ENCODE measurements at places on chromosomes 13 and 19.

- no peak for DNase-seq
These were observed 62.2 kb downstream of the KCTD12 start for GRCh38 chr13:76823969-76824368.

DNA sequence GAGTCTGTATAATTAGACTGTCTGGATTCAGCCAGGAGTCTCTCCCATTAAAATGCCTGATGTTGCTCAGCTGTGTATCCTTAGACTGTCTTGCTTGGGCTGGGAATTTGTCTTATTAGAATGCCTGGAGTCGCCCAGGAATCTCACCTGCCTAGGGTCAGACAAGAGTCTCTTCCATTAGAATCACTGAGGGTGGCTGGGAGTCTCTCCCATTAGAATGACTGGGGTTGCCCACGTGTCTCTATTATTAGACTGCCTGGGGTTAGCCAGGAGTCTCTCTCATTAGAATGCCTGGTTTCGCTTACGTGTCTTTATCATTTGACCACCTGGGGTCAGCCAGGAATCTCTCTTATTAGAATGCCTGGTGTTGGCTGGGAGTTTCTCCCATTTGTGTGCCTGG is 1450.0 kb downstream of the UQCRFS1 start:
- DNase-seq = no peak

- no peak for DNase-seq
These were observed 203.8 kb downstream of the GPC6 start for GRCh38 chr13:93430381-93430780.

GRCh38 chr19:17325881-17326594 is 8.6 kb downstream of the ANO8 start:
- no peak for DNase-seq

DNA sequence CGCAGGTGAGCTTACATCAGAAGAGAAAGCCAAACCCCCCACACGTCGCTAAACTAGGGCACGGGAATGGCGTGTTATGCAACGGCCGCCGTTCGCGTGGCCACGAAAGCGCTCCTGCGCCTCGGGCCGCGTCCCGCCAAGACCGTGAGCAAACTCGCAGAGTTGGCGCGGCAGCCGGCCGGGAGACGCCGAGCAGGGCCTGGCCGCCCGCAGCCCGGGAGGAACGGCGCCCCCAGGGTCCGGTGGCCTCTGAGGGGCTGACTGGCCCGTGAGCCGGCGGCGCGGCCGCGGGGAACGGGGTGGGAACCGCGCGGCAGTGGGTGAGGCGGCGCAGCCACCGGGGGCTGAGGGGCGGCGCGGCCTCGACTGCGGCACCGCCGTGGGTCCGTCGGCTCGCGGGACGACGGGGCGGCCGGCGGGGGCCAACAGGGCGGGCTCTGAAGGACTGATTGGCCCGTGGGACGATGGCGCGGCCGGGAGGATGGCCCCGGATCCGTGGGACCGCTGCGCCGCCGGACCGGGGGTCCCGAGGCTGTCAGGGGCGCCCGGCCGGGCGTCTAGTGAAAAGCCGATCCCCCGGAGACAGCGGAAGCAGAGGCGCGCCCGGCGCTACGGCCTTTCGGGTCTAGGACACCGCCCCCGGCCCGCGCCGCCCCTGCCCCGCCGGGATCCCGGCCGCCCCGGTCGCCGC is 903 bp downstream of the LATS2 start:
- DNase-seq = no peak
